ENCODE measurements at places on chromosomes 6 and 20. TPM values are rescaled to one million over a fixed set of nuclear protein-coding genes. Genes with fewer than 3 reads are reported as not detected.

NR2E1 gene
- not detected for total RNA-seq

MRAP2 gene
- total RNA-seq = not detected

CNR1 gene
- total RNA-seq = not detected

TMEM244 gene
- not detected for total RNA-seq

FAM83C gene
- not detected for total RNA-seq

CENPW gene
- 62.5 TPM for total RNA-seq

DDO gene
- not detected for total RNA-seq

ZKSCAN3 gene
- 1.8 TPM for total RNA-seq

ZBTB9 gene
- 11.7 TPM for total RNA-seq

BTN2A1 gene
- 19.0 TPM for total RNA-seq

TGM2 gene
- not detected for total RNA-seq

ADGB gene
- not detected for total RNA-seq

GLP1R gene
- 0.43 TPM for total RNA-seq

CST7 gene
- 44.7 TPM for total RNA-seq

PAK5 gene
- not detected for total RNA-seq

MAP3K7 gene
- total RNA-seq = 24.6 TPM

GSTA2 gene
- not detected for total RNA-seq

ALDH5A1 gene
- 18.2 TPM for total RNA-seq

BCAS1 gene
- total RNA-seq = 0.10 TPM

DBNDD2 gene
- total RNA-seq = 20.1 TPM

PLN gene
- total RNA-seq = not detected

CFAP61 gene
- total RNA-seq = not detected

NT5DC1 gene
- 42.6 TPM for total RNA-seq

NT5E gene
- total RNA-seq = 9.9 TPM

IL20RA gene
- not detected for total RNA-seq

ZNF165 gene
- 4.3 TPM for total RNA-seq

STMND1 gene
- total RNA-seq = not detected

COL10A1 gene
- total RNA-seq = not detected
